Foreskin keratinocyte (primary cell): ENCODE measurements at places on chromosomes 16 and 17. TPM values are rescaled to one million over a fixed set of nuclear protein-coding genes. Genes with fewer than 3 reads are reported as not detected.

Gene ZNF750
- 0.18 and 0.27 TPM in 2 replicates for total RNA-seq

DNA sequence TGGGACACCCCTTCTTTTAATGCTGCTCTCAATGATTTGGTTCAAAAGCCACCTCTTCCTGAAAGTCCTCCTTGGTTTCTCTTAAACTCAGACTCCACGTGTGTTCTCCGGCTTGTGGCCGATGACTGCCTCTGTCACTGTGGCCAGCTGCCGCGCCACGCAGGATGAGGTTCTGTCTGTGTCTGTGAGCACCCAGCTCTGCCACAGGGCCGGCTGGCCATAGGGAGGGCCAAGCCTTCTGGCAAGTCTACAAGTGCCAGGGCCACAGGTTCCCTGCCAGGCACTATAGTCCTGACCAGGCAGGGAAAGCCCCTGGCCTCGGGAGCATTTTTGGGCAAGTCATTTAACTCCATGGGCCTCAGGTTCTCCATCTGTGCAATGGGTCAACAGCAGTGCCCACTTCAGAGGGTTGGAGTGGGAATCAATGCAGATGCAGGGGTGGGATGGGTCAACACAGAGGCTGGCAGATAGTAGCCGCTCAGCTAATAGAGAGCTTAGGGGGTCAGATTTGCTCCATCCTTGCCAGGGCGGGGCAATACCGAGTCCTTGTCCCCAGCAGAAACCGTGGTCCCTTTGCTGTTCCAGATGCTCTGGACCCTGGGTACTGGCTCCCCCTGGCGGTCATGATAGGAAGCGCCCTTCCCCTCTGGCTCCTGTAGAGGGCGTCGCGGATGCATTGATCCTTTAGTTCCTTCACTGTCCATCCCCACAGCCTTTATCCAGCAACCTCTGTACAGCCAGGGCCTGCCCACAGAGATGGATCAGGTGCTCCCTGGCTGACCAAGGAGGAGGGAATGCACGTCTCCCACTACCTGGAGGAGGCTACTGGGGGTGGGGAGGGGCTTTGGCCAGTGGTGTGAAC, 19.3 kb upstream of the ADGRG3 start:
- peak; percentile 32 for DNase-seq

GRCh38 chr16:351804-352520, 561 bp downstream of the AXIN1 start:
- no peak for DNase-seq

DNA sequence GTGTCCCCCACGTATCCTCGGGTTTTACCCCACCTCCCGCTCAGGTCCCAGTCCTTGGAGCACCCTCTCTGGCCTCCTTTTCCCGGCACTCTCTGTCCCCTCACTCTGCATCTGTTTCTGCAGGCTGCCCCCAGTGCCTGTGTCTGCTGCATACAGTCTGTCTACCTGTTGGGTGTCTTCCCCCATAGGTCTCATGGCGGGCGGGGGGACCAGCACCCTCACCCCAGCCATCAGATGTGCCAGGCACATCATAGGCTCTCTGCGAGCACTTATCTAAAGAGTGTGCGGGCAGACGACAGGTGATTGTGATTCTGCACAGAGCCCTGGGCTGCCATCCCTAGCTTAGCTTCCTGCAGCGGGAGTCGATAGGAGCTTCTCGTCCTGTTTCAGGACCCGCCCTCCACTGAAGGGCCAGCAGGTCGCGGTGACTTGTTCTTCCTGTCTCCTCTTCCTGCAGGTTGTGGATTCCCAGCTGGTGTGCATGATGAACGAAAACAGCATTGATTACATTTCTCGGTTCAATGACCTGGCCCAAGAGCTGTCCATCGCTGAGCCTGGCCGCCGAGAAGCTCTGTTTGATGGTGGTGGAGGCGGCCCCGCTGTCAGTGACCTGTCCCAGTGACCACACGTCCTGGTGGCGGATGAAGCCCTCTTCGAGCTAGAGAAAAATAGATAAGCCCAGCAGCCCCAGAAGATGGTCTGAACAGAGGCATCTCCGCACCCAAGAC, 4.5 kb upstream of the JPT2 start:
- DNase-seq, result no peak

- DNase-seq, result no peak
These were observed 34.4 kb upstream of the DNAH17 start for GRCh38 chr17:78611607-78612006.

DNA sequence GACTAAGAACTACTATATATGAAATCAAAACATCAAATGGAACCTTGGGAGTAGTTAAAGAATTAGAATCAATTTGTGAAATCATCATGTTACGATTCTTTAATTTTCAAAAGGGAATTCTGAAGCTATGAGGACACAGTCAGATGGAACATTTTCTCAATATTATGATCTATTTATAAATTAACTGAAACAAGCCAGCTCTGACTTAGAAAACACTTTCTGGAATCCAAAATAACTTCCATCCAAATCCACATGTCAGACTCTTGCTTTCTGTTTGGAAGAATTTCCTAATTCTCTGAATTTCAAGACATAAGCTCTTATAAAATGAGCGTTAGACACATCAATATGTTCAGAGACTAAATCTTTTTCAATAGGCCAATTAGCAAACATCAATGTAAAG, 737.7 kb upstream of the SOX9 start:
- DNase-seq, result no peak

GRCh38 chr17:65564793-65565192, 3.3 kb upstream of the AXIN2 start:
- no peak for DNase-seq

GRCh38 chr16:11038777-11039176, 94.4 kb downstream of the CLEC16A start:
- DNase-seq, result peak; percentile 92

Gene FBXL19
- total RNA-seq, result 32.2 and 33.0 TPM in 2 replicates

DNA sequence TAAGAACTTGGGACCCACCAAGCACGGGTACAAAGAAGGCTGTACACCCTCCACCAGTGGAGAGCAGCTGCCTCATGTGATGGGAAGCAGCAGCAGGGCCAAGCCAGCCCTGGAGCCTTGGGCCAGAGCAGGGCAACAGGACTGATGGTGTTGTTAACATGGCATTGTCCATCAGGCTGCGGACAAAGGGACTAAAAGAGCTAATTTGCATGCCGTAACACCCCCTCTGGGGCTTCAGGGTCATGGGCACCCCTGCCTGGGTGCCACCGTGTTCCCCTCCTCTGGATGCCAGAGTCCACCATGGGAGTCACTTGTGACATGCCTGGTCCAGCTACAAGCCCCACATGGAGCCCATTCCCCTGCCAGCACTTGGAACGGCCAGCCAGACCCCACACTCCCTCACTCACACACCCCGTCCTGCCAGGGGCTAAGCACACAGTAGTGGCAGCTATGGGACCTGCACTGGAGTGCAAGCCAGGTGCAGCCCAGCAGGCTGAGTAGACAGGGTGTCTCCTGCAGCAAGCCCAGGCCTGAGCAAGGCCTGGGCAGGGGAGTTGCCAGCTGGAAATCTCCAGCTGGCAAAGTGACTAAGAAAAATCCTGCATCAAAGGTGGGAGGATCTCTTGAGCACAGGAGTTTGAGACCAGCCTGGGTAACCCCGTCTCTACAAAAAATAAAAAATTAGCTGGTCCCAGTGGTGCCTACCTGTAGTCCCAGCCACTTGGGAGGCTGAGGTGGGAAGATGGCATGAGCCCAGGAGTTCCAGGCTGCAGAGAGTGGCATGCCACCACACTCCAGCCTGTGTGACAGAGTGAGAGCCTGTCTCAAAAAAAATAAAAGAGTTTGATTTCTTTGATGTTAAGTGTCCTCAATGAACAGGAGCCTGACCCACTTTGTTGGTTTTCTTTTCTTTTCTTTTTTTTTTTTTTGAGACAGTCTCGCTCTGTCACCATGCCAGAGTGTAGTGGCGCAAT, 33.7 kb downstream of the NOL11 start:
- DNase-seq, result peak; percentile 72

DNA sequence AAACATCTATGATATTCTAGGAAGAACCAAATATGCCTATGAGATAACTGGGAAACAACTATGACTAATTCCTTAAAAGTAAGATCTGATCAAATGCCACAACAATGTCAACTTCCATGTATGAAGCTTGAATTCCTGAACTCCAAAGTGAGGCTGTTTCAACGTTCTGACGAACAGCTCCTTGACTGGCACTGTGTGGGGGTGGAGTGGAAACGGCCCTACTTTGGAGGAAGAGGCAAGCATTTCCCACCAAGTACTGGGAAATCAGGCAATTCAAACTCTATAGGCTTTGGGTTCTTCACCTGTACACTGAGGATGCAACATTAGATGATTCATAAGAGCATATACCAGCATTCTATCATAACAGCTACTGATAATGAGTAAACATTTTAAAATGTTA, 187.2 kb downstream of the CDK5R1 start:
- DNase-seq, result no peak

Gene ABCA8
- not detected in 2 replicates for total RNA-seq

Gene FOXJ1
- total RNA-seq, result 0.11 and 0.14 TPM in 2 replicates

DNA sequence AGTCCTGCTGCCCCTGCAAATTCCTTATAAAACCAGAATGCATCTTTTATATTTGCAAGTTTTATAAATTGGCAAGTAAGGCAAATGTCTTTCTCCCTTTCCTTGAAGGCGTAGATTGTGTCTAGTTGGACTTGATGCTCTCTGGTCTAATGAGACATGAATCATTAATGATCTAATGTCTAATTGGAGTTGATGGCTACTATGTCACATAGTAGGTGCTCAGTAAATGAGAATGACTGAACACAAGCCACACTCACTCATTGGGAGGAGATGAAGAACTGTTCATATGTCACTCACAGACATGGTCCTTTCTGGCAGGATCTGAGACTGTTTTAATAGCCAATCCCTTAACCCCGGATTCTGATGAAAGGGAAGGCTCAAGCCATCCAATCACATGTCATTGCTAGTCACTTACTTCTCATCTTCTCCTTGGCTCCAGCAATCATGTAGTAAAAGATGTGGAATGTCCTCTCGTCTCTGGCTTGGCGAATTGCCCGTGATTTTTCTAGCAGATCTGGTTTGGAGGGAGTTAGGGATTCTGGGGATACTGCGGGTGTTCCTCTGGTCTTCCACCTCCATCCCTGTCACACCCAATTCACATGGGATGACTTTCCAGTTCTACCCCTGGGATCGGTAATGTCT, 81.0 kb downstream of the MYH11 start:
- peak; percentile 25 for DNase-seq

- no peak for DNase-seq
These were observed 1128.6 kb downstream of the CDH8 start for GRCh38 chr16:60907645-60908044.

Gene AOC3
- total RNA-seq, result 0.14 and 0.24 TPM in 2 replicates

Gene ATP2A1
- 0.21 and 0.24 TPM in 2 replicates for total RNA-seq

DNA sequence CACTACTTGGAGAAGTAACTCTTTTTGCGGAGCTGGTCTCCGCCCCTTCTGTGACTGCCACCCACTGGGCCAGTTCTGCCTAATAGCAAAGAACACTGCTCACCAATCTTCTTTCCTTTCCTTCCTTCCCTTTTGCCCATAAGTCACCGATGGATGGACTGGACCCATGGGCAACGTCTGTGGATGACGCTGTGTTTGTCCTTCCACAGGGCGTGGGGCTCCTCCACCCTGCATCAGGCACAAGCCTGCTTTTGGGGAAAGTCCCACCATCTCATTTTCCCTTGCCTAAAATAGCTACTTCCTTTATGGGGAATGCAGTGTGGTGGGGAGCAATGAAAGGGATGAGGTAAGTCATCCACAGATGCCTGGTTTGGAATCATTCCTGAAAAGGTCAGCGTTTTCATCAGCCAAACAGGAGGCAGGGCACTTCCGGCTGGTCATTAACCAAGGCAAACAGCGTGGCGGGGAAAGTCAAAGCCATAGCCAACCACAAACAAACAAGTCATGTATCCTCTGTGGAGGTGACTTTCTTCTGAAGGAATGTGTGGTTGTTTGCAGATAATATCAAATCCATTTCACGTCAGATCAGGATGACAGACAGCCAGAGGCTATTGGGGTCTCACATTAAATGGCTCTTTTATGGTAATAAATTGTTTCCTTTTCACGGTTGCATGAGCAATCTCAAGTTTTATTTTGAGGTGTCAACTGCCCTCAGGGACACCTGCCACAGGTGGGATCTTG, 30.7 kb upstream of the MED9 start:
- DNase-seq, result peak; percentile 81

- DNase-seq, result no peak
These were observed 129.8 kb downstream of the ZNF423 start for GRCh38 chr16:49726155-49726554.

Gene PYY
- not detected in 2 replicates for total RNA-seq

DNA sequence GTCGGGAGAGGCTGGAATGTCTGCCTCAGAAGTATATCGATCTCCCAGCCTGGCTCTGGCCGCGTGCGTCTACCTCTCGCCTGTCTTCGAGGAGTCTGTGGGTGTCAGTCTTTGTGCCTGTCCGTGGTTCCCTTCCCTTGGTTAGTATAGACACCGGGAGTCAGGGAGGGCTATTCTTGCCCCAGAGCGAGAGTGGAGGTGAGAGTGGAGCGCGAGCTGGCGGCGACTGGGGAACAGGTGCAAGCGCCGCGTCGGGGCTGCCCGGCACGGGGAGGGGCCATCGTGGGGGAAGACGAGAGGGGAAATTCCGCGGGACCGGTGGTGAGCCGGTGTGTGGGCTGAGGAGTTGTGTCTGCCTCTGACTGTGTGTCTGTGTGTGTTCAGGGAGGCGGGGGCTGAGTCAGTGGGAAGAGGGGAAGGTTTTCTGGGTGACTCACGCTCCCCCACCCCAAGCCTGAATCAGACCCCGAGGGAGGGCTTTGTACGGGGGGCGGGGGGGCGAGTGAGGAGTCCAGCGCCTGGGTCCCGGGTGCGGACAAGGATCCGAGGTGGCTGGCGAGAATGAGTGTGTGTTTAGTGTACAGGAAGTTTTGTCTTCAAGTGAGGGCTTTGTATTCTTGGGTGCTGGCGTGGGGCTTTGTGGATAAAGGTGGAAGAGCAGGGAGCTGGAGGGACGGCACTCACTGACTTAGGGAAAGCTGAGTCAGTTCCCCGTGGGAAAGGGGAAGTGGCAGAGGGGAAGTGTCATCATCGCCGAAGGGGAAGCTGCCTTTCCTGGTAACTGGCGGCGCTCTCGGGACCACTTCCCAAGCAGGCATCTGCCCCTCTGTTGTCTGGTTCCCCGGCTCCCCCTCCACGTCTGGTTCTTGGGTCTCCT, 8.6 kb downstream of the KDM6B start:
- peak; percentile 86 for DNase-seq

Gene NARF
- 21.8 and 27.4 TPM in 2 replicates for total RNA-seq
